ENCODE measurements at places on chromosomes 4 and X.

DNA sequence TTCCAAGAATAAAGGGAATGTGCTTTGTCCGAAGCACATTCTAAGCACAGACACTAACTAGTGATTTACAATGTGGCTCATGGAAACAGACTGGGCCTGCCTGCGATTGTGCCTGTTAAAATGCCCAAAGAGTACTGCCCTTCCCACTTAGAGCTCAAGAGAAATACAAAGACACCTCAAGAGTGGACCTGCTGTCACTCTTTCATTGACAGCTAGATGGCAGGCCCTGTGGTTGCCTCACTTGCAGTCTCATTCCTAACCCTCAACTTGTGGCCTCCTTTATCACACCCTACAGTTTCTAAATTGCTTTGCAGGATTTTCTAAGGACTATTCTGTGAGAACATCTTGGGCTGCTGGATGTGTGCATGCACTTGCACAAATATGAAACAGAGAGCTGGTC, 331.0 kb upstream of the EMCN start:
- peak; percentile 6 for DNase-seq

DNA sequence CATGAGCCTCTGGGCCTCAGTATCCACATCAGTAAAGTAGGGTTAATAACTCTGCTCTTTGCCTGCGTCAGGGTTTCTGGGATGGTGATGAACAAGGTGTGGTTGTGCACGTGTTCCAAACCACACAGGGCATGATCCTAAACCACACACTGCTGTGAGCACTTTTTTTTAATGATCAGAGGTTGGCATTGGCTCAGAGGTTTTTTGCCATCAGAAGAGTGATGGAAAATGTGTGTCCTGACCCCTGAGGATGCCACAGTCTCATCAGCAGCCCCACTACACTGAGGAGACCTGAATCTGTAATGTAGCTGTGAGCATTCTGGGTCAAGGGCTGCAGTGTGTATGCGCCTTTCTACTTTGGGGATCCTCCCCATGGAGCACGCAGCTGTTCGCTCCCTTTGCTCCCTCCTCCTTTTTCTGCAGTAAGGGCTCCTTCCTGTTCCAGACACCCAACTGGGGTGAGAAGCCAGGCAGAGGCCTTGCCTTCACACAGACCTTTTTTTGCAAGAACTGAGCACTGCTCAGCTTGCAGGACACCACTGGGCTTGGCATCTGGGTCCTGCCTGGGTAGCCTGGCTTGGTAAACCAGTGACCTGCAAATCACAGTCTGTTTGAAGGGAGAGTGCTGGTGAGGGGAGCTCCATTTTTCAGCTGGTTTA, 87.5 kb downstream of the MAMLD1 start:
- DNase-seq: no peak

DNA sequence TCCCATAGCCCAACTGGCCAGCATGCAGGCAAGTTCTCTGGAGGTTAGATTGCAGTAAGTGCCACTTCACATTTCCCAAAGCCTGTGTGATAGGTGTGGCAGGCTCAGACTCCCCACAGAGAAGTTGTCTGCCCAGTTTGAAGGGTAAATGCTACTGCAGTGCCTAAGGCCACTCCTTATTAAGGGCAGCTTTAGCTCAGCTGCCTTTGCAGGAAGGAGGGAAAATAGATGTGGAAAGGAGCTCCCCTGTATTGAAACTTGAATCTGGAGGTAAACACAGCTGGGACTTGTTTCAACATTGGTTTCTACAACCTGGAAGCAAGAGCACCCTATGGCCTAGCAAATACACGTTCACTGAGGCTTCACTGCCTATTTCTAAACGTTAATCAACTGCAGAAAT, 22.4 kb downstream of the NEXMIF start:
- no peak for DNase-seq

- no peak for DNase-seq
Measured at GRCh38 chr4:139773560-139774318, 108.1 kb downstream of the MGST2 start.

DNA sequence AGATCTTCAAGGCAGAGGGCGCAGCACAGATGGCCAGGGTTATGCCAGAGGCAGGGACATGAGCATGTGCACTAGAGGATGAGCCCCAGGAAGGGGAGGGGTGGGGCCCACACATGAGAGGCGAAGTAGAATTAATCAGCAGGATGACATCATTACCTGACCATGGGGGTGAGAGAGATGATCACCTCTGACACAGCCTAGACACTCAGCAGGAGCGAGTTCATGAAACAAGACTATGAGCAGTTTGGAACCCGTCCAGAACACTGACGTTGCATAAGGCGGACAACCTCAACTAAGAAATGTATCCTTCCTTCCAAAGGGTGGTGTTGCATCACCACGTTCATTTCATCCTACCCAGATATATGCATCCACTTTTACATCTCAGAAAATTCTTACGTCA, 446.7 kb upstream of the TENM3 start:
- no peak for DNase-seq

DNA sequence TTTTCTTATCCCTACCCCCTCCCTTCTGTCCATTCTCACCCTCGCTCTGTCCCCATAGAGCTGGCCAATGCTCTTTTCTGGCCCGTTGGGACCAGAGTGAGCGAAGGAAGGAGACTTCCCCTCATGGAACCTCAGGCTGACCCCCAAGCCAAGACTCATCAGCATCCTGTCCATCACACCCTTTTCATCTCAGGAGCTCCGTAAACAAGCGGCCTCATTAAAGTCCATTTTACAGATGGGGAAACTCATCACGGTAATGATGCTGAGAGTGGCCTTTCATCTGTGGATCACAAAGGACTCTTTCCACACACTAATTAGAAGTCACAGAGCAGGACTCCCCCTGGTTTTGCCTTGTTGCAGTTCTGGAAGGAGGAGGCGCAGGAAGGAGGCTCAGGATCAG, 67.4 kb upstream of the SLC34A2 start:
- no peak for DNase-seq

DNA sequence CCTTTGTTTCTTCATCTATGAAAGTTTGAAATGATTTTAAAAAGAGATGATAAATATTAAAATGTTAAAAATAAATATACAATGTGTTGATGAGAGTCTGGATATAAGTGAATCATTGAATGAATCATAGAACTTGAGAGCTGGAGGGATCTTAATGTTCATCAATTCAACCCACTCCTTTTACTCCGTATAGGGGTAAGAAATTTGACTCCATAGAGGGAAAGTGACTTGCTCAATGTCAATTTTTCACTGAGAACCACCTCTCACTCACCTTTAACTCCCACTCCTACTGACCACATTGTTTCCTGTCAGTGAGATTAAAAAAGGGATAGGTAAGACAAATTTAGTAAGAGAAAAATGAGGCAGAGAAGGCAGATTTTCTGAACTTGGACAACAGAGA, 557.2 kb upstream of the GRIA3 start:
- DNase-seq: no peak

DNA sequence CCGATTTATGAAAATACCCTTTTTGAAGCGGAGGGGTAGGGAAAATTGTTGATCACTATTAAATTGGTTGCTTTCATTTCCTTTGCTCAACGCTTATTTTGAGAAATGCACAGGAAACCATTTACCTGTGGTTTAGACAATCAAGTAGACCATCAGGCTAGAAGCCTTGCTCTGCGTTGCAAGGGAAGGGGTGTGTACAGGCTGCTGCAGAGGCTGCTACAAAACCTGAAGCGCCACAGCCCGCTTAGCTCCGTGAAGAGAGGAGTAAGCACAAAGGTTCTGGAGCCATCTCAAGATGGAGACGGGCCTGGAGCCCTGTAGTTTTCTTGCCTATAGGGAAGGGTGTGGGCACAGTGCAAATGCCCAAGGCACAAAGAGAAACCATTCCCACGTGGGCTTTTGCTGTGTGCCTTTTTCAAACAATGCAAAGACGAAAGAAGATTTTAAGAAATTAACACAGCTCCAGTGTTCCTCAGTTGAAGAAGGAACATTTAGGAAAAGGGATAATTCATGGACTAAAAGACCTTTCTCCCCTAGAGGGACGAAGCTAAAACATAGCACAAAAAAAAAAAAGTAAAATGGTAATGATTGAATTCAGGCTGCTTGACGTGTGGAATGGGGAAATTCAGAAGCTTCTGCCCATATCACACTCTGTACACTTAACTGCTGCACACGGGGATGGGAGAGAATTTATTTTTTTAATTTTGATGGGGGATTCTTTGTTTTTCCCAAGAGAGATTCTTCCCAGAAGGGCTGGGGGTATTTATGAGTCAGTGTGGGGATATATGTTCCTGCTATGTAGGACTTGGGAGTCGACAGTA, 3.5 kb downstream of the TMSB4X start:
- DNase-seq: peak; percentile 80

- no peak for DNase-seq
Measured at GRCh38 chr4:12701384-12701783, 782.8 kb downstream of the RAB28 start.

GRCh38 chrX:19864736-19865135, 22.7 kb downstream of the SH3KBP1 start:
- DNase-seq: no peak

DNA sequence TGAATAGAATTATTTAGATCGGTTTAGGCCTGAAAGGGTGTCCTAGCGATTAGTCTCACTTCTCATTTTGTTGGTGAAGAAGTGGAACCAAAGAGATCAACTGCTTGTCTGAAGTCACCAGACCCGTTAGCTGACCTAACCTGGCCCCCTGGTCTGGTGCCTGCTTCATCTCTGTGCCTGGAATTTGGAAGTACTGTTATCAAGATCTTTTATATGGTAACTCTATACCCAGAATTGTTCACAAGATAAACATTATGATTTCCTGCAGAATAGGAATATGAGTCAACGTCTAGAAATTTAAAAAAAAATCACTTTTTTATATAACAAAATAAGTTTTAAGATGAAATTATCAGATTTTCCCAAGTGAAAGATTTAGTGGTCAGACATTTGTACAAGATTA, 37.2 kb downstream of the LRP2BP start:
- DNase-seq: no peak

GRCh38 chr4:140130677-140131076, 23.3 kb downstream of the MAML3 start:
- no peak for DNase-seq

GRCh38 chrX:41661366-41662095, 27.2 kb upstream of the GPR34 start:
- no peak for DNase-seq

- DNase-seq: no peak
Measured at GRCh38 chrX:19133784-19134183, 11.5 kb upstream of the ADGRG2 start.

Measured in CD4-positive, alpha-beta T cell treated with Interleukin-17A for 4 hours (primary cell).